ENCODE measurements at places on chromosomes 16 and 17. TPM values are rescaled to one million over a fixed set of nuclear protein-coding genes. Genes with fewer than 3 reads are reported as not detected.

GRCh38 chr16:4908854-4909401 is 28.0 kb downstream of the PPL start:
- H3K36me3 ChIP-seq, result no peaks in the 10 kb centered on the region
- no peak overlapping the region for H3K27ac ChIP-seq
- H3K4me3 ChIP-seq, result no peak overlapping the region
- H3K27me3 ChIP-seq, result peaks cover 8% of the 10 kb centered on the region
- H3K4me1 ChIP-seq, result no peaks in the 10 kb centered on the region

GRCh38 chr16:48831076-48831722 is 221.2 kb upstream of the N4BP1 start:
- no peaks in the 10 kb centered on the region for H3K36me3 ChIP-seq
- H3K4me3 ChIP-seq, result no peak overlapping the region
- H3K27ac ChIP-seq, result no peak overlapping the region
- no peaks in the 10 kb centered on the region for H3K27me3 ChIP-seq
- H3K4me1 ChIP-seq, result peaks cover 9% of the 10 kb centered on the region
- peak; percentile 45 for DNase-seq

GRCh38 chr17:44314869-44315661 is 6.7 kb downstream of the RUNDC3A start:
- peak overlapping the region; percentile 72 for H3K27ac ChIP-seq
- DNase-seq, result peak; percentile 65
- H3K4me3 ChIP-seq, result peak overlapping the region; percentile 81

GRCh38 chr16:51210087-51210486 is 59.0 kb upstream of the SALL1 start:
- no peak for DNase-seq
- no peaks in the 10 kb centered on the region for H3K27me3 ChIP-seq
- H3K36me3 ChIP-seq, result peaks cover 5% of the 10 kb centered on the region
- no peaks in the 10 kb centered on the region for H3K4me1 ChIP-seq
- no peak overlapping the region for H3K4me3 ChIP-seq

GRCh38 chr16:13436641-13437412 is 483.1 kb upstream of the ERCC4 start:
- peak overlapping the region; percentile 78 for H3K27ac ChIP-seq
- DNase-seq, result no peak
- peak overlapping the region; percentile 31 for H3K4me3 ChIP-seq
- no peaks in the 10 kb centered on the region for H3K36me3 ChIP-seq
- peaks cover 26% of the 10 kb centered on the region for H3K4me1 ChIP-seq
- H3K27me3 ChIP-seq, result no peaks in the 10 kb centered on the region

DNA sequence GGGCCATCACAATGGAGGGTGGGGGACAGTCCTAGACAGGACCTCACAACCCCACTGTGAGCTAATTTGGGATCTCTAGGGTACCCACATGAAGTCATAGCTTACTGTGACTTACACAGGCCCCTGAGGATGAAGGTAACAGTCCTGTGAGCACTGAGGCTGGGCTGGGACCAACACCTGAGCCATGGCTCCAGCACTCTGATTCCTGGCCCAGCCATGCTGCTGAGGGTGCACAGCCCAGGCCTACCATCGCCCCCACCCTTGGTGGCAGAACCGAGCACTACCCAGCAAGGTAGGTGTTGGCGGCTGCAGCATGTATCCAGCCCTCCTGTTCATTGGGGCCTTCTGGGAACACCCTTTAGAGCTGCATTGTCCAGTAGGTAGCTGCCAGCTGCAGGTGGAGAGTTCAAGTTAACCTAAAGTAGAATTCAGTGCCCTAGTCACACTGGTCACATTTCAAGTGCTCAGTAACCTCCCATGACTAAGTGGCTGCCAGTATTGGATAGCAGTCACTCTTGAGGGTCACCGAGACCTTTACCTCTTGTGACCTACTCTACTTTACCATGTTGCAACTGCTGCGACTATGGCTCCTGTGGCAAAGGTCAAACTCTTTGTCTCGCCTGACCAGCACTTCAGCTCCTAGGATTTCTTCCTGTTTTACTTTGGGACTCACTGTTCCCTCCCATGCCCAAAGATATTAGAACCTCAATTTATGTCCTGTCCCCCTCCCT is 11.6 kb downstream of the AKAP1 start:
- H3K4me3 ChIP-seq, result no peak overlapping the region
- H3K4me1 ChIP-seq, result peaks cover 17% of the 10 kb centered on the region
- H3K27ac ChIP-seq, result no peak overlapping the region
- no peak for DNase-seq
- H3K27me3 ChIP-seq, result no peaks in the 10 kb centered on the region
- no peaks in the 10 kb centered on the region for H3K36me3 ChIP-seq

- no peaks in the 10 kb centered on the region for H3K27me3 ChIP-seq
- DNase-seq, result no peak
- H3K36me3 ChIP-seq, result no peaks in the 10 kb centered on the region
- H3K27ac ChIP-seq, result no peak overlapping the region
- H3K4me1 ChIP-seq, result peaks cover 23% of the 10 kb centered on the region
- H3K4me3 ChIP-seq, result no peak overlapping the region
Observed at GRCh38 chr16:64408699-64409098, 713.2 kb downstream of the CDH11 start.

DNA sequence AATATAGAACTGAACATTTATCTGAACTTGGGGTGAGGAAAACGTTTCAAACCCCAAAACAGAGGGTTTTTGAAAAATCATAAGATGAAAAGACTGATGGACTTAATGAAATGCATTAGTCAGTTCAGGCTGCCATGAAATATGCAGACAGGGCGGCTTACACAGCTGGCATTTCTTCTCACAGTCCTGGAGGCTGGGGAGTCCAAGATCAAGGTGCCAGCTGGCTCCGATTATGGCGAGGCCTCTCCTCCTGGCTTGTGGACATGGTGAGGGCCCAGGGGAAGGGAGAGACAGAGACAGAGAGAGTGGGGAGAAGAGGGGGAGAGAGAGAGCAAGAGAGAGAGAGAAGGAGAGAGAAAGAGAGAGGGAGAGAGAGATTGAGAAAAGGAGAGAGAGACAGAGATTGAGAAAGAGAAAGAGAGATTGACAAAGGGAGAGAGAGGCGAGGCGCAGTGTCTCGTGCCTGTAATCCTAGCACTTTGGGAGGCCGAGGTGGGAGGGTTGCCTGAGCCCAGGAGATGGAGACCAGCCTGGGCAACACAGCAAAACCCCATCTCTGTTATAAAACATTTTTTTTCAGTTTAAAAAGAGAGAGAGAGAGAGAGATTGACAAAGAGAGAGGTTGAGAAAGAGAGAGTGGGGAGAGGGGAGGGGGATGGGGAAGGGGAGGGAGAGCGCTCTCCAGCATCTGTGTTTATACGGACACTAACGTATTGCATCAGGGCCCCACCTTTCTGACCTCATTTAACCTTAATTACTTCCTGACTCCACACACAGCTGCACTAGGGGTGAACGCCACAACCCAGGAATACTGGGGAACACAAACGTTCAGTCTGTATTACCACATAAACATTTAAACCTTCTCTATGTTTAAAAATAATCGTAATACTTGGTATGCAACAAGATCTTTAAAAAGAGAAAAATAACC is 24.6 kb upstream of the RPH3AL start:
- H3K36me3 ChIP-seq, result peaks cover 4% of the 10 kb centered on the region
- H3K4me1 ChIP-seq, result peaks cover 35% of the 10 kb centered on the region
- DNase-seq, result peak; percentile 31
- peak overlapping the region; percentile 96 for H3K27ac ChIP-seq
- H3K4me3 ChIP-seq, result peak overlapping the region; percentile 68
- peaks cover 15% of the 10 kb centered on the region for H3K27me3 ChIP-seq

- H3K4me3 ChIP-seq, result no peak overlapping the region
- H3K27me3 ChIP-seq, result peaks cover 4% of the 10 kb centered on the region
- no peak overlapping the region for H3K27ac ChIP-seq
- no peak for DNase-seq
- H3K36me3 ChIP-seq, result no peaks in the 10 kb centered on the region
Observed at GRCh38 chr16:11326084-11326736, 19.0 kb upstream of the RMI2 start.

- peaks cover 3% of the 10 kb centered on the region for H3K27me3 ChIP-seq
- H3K36me3 ChIP-seq, result peaks cover 10% of the 10 kb centered on the region
- H3K4me3 ChIP-seq, result no peak overlapping the region
- no peak overlapping the region for H3K27ac ChIP-seq
- no peak for DNase-seq
Observed at GRCh38 chr17:68585643-68586042, 15.5 kb downstream of the FAM20A start.

DNA sequence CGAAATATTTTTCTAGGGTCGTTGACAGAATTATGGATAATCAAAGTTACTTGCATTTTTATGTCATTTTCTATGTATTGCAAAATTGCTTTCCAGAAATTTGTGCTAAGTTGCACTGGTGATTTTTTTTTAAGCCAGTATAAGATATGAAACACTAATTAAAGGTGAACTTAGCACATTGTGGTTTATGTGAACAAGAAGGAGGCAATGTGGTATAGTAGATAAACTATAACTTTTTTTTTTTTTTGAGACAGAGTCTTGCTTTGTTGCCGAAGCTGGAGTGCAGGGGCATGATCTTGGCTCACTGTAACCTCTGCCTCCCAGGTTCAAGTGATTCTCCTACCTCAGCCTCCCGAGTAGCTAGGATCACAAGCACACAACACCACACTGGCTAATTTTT is 13.2 kb downstream of the DGKE start:
- DNase-seq, result no peak
- peaks cover 2% of the 10 kb centered on the region for H3K27me3 ChIP-seq
- H3K27ac ChIP-seq, result no peak overlapping the region
- H3K4me1 ChIP-seq, result no peaks in the 10 kb centered on the region

DNA sequence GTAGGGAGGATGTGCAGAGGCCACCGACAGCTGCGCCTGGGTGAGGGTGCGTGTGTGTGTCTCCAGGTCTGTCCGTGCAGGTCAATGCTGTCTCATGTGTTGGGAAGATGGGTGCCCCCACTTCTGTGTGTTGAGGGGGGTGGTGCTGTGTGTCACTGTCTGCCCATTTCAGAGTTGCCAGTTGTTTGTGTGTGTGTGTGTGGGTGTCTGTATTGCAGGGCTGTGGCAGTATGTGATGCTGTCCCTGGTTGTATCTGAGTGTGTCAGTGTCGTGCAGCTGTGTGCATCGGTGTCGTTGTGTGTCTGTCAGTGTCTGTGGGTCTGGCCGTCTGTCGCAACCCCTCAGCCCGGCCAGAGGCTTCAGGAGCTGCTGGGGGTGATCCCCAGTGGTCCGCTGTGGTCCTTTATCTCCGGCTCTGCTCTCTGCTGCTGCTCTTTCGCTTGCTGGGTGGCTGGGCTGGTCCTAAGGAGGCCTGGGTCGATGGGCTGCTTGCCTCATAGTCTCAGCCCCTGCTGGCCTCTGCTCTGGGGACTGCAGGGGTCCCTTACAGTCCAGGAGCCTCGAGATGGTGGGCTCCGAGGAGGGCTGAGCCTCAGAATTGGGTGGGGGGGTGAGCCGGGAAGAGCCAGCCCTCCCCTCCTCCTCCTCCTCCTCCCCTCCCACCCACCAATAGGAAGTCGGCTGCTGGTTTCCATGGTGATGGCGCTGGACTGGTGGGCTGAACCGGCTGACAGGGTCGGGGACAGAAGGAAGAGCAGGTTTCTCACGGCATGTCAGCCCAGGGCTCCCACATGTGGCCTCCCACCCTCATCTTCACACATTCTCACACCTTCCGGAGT is at the start of gene TSPOAP1:
TSS of gene TSPOAP1 (minus strand) at position 601 of the 840 bp plus-strand sequence. CDS start 875 bp downstream, outside the sequence.
- H3K27ac ChIP-seq, result peak within 1 kb of the TSS; percentile 98
- H3K4me1 ChIP-seq, result peaks cover 43% of the 10 kb centered on the region
- H3K4me3 ChIP-seq, result peak within 1 kb of the TSS; percentile 88
- no peaks in the 10 kb centered on the region for H3K36me3 ChIP-seq

DNA sequence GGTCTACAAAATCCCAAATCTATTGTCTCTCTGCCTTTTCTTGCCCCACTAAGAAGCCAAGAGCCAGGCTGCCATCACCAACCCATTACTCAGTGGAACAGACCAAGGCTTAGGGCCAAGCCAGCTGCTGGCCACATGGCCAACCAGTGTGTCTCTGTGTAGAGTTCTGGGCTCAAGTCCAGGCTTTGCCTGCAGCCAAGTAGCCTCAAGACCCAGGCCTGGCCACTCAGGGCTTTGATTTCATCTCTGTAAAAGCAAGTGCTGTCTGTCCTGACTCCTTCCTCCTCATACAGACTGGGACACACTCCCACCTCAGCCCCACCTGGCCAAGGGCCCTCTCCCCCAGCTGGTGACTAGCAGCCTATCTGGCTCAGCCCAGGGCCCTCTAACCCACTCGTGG is 14.6 kb downstream of the SREBF1 start:
- H3K36me3 ChIP-seq, result no peaks in the 10 kb centered on the region
- no peak for DNase-seq
- H3K27ac ChIP-seq, result no peak overlapping the region
- H3K4me3 ChIP-seq, result peak overlapping the region; percentile 88
- peaks cover 15% of the 10 kb centered on the region for H3K27me3 ChIP-seq
- peaks cover 47% of the 10 kb centered on the region for H3K4me1 ChIP-seq

DNA sequence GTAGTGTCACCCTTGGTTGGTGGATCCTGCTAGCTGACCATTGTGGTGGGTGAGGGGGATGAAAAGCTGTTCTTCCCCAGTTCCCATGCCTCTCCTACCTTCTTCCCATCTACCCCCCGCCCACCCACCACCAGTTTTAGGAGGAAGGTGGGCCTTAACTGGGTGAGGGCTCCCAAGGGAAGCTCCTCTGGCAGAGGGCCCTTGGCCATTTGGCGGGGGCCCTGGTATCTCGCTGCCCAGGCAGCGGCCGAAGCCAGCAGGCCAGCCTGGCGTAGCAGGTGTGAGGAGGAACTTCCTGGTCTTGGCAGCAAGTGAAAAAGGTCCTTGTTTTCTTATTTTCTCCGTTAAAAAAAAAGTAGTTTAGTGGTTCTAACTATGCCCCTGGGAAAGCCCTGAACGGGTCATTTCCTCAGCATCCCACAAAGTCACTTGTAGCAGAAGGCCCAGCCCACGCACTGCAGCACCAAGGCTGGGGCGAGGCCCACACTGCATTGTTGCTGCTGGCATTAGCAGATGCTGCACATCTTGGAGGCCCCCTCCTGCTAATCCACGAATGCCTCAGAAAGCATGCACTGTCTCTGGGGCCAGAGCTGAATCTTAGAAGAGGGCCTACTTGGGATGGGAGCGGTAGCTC is 72.5 kb downstream of the MPRIP start:
- peak overlapping the region; percentile 59 for H3K27ac ChIP-seq
- H3K4me3 ChIP-seq, result peak overlapping the region; percentile 6
- no peak for DNase-seq

GRCh38 chr16:86515777-86516622 is 5.7 kb downstream of the FOXF1 start:
- peak overlapping the region; percentile 70 for H3K4me3 ChIP-seq
- DNase-seq, result peak; percentile 50
- peaks cover 12% of the 10 kb centered on the region for H3K4me1 ChIP-seq
- peaks cover 32% of the 10 kb centered on the region for H3K27me3 ChIP-seq

DNA sequence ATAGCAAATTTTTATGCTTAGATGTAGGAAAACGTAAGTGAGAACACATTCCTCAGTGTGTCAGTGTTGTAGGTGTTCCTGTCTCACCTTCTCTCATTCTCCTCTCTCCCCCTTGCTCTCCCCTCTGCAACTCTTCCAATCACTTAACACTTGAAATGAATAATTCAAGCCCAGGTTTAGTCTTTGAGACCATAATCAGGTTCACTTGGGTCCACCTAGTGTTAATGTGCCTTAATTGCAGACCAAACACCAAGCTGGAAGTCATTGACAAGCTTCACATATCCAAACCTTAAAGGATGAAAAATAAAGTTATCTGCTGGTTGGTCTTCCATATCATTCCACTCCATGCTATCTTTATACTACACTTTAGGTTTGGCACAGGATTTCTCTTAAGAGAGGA is 37.0 kb downstream of the STXBP4 start:
- no peak for DNase-seq
- H3K27ac ChIP-seq, result no peak overlapping the region
- no peaks in the 10 kb centered on the region for H3K4me1 ChIP-seq
- H3K27me3 ChIP-seq, result no peaks in the 10 kb centered on the region
- no peaks in the 10 kb centered on the region for H3K36me3 ChIP-seq
- H3K4me3 ChIP-seq, result no peak overlapping the region

LRRC37A gene
- total RNA-seq, result 11.5 TPM

SULT1A4 gene
- 1.0 TPM for total RNA-seq

GPT2 gene
- 70.7 TPM for total RNA-seq

C16orf96 gene
- total RNA-seq, result 0.83 TPM

CCDC78 gene
- total RNA-seq, result 18.9 TPM

AXIN2 gene
- total RNA-seq, result 26.5 TPM
